ENCODE measurements at places on chromosomes 2 and 18.

GRCh38 chr18:66682855-66683322, 79.0 kb upstream of the CDH19 start:
- DNase-seq, result no peak

- no peak for DNase-seq
These were observed 458 bp downstream of the HYCC2 start for GRCh38 chr2:201070948-201071478.

DNA sequence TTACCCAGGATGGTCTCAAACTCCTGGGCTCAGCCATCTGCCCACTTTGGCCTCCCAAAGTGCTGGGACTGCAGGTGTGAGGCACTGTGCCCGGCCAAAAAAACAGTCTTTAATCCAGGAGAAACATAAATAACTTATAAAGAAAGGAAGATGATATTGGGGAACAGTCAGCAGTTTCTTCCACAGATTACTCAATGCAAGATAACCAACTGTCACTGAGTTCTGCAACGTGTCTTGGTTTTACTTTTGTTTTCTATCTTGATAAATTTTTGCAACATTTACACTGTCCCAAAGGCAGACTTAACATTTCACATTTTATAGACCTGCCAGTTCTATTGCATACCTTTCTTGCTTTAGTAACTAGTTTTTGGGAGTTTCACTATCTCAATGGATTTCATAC, 71.1 kb downstream of the ANKRD44 start:
- DNase-seq, result no peak

GRCh38 chr18:48950536-48951447, at the start of gene SMAD7:
SMAD7 (minus strand) TSS chr18:48950965; CDS start chr18:48950424, 541 bp downstream.
- DNase-seq, result no peak

GRCh38 chr2:172639823-172640222, 83.9 kb downstream of the PDK1 start:
- no peak for DNase-seq
